ENCODE measurements at places on chromosomes 5 and 9. TPM values are rescaled to one million over a fixed set of nuclear protein-coding genes. Genes with fewer than 3 reads are reported as not detected.

DNA sequence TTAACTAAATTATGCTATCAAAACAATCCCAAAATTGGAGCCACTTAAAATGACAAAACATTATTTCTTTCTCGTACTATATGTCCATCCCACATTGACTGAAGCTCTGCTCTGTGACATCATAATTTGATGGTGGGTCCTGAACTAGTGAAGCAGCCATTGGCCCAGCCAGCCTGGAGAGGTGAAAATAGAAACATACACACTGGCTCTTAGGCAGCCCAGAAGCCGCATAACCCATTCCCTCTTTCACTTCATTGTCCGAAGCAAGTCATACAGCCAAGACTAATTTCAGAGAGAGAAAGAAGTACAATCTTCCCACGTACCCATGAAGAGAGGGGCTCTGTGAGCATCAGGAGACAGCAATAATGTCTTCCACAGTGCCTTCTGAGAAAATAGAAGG is 342.5 kb downstream of the NFIB start:
- no peak for DNase-seq

DNA sequence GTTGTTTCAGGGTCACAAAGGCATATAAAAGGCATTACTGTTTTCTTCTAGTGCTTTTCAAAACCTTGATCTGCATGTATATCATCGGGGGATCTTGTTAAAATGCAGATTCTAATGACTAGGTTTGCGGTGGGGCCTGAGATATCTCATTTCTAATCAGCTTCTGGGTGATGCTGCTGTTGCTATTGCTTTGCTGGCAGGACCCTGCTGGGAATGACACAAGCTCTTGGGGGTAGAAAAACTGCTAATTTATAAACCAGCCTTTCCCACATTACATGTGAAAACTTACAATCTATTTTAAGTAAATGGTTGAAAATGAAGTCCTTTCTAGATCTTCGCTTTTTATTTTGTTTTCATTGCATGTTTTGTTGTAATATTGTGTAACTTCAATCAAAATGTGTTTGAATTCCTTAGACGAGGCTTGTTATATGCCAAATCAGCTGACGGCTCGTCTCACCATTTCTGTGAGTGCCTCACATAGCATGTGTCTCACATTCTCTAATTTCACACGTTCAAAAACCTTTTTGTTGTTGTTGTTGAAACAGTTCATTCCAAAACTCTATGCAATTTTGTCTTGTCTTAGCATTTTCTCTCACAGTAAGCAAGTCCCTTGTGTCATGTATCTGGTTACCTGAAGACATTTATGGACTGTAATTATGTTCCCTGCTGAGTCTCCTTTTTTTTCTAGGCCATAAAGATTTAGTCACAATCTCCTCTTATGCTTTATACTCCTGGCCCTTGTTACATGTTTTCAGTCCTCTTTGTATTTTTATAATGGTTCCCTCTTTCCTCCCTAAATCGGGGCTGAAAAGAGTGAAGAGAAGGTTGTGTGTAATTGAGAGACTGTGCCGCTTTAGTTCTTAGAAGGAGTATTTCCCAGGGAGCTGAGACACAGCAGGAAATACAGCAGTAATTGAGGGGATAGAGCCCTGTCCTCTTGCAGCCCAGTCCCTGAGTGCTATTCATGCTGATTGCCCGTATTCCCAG is 521.0 kb upstream of the SEMA6A start:
- DNase-seq = no peak

- DNase-seq = peak; percentile 50
Observed at GRCh38 chr5:1321576-1321975, 23.3 kb downstream of the CLPTM1L start.

Gene SOWAHA
- not detected for total RNA-seq

Gene C5orf52
- not detected for total RNA-seq

Gene SNCAIP
- total RNA-seq = 4.0 TPM

All from upper lobe of right lung (tissue), 1 donor.